ENCODE measurements at places on chromosomes 2 and 18.

GRCh38 chr2:54074606-54075341, 40.6 kb upstream of the ACYP2 start:
- peaks cover 18% of the 10 kb centered on the region for H3K4me1 ChIP-seq
- no peak overlapping the region for H3K4me3 ChIP-seq
- H3K36me3 ChIP-seq, result peaks cover 2% of the 10 kb centered on the region
- no peaks in the 10 kb centered on the region for H3K27me3 ChIP-seq
- H3K27ac ChIP-seq, result no peak overlapping the region
- no peak for DNase-seq

DNA sequence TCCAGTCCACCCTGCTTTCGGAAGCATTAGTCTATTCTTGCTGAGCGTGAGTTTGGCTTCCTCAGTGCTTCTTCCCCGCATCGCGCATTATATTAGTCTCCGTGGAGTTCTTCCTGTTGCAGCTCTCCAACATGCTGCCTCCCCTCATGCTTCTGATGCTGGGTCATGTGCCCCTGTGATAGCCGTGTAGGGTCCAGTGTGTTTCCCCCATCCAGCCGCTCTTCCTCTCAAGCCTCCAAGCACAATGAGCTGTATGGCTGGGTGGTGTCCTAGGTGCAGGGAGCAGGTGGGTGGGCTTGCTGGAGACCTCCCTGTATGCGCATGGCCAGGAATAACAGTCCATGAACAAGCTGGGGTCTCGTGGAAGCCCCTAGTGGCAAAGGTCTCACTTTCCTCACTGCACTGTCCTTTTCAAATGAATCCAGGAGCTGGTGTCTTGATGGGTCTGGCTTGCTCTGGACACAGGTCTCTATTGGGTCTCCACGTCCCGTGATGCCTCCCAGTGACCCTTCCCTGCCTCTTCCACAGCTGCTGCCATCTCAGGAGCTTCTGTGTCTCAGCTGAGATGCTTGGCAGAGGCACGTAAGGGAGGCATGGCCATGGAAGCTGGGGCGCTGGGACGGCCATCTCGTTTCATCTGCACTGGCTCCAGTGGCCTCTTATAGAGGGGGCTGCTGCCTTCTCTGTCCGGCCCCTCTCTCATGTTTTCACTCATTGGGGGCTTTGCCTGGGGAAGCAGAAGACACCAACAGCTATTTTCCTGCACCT, 54.8 kb upstream of the HDAC4 start:
- no peak overlapping the region for H3K27ac ChIP-seq
- no peaks in the 10 kb centered on the region for H3K4me1 ChIP-seq
- no peak overlapping the region for H3K4me3 ChIP-seq
- peaks cover 2% of the 10 kb centered on the region for H3K36me3 ChIP-seq
- DNase-seq, result no peak

DNA sequence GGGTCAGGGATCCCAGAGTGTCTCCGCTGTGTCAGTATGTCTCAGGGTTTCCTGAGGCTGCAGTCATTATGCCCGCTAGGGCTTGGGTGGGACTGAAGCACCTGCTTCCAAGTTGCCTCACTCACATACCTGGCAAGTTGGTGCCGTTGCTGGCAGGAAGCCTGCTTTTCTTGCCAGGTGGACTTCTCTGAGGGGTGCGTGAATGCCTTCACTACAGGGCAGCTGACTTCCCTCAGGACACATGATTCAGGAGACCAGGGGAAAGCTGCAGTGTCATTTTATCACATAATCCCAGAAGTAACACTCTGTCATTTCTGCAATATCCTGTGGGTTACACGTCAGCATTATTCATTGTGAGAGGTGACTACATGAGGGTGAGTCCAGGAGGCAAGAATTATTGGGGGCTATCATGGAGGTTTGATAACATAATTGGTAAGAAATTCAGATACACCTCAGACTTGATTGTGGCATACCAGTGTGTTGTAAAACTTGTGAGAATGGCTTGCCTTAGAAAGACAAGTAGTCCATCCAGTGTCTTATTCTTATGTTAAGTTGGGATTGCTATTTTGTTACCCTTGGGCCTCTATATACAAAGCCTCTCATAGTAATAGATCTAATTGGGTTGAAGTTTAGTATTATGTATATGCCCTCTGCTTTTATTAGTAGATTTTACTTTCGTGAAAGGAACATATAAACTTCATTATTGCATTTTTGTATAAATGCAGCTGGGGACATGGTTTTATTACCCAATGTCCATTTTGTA, 44.1 kb downstream of the NEDD4L start:
- no peak for DNase-seq
- no peak overlapping the region for H3K27ac ChIP-seq
- no peak overlapping the region for H3K4me3 ChIP-seq
- H3K4me1 ChIP-seq, result peaks cover 17% of the 10 kb centered on the region

GRCh38 chr18:75916624-75916982, 489.1 kb upstream of the SMIM21 start:
- no peaks in the 10 kb centered on the region for H3K4me1 ChIP-seq
- peaks cover 4% of the 10 kb centered on the region for H3K27me3 ChIP-seq
- no peak overlapping the region for H3K27ac ChIP-seq
- DNase-seq, result no peak
